ENCODE measurements at places on chromosomes 2 and 18.

DNA sequence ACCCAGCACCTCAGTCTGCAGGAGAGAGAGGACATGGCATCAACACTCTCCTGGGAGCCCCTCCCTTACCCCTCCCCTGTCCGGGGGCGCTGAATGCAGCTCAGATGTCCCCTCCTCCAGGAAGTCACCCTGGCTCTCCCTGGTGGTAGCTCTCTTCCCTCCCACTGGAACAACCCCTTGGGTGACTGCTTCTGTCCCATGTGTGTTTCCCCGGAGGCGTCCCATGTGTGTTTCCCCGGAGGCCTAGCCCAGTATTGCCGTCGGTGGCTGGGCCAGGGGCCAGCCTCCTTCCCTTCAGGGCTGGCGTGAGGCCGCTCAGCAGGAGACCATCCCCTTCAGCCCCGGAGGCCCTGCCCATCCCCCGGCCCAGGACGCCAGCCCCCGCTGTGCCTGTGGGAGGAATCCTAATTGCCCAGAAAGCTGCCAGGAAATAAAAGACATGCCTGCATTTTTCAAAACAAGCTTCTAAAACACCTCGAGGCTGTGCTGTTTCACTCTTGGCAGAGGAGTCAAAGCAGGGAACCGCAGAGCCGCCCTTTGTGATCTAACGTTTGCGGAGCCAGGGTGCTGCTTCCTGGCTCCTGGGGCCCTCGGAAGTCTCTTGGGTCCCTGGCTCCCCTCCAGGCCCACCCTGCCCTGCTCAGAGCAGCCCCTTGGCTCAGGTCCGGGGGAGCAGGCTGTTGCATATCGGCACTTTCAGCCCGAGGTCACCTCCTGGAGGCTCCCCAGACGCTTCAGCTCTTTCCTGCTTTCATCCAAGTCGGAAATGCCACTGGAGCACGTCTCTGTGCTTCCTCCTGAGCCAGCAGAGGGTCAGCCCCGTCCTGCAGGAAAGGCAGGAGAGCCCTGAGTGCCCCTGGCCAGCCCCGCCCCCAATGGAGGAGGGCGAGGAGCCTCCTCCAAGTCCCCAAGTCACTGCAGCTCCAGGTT, 11.4 kb downstream of the SNED1 start:
- H3K27me3 ChIP-seq = no peaks in the 10 kb centered on the region
- peaks cover 26% of the 10 kb centered on the region for H3K4me1 ChIP-seq
- peaks cover 80% of the 10 kb centered on the region for H3K36me3 ChIP-seq
- H3K4me3 ChIP-seq = peak overlapping the region; percentile 57
- peak; percentile 53 for DNase-seq

GRCh38 chr2:27715318-27716210, 51.9 kb downstream of the SLC4A1AP start:
- H3K27ac ChIP-seq = no peak overlapping the region
- peak; percentile 66 for DNase-seq
- peaks cover 23% of the 10 kb centered on the region for H3K4me1 ChIP-seq

- no peak overlapping the region for H3K27ac ChIP-seq
- DNase-seq = no peak
- no peaks in the 10 kb centered on the region for H3K4me1 ChIP-seq
- no peak overlapping the region for H3K4me3 ChIP-seq
- H3K36me3 ChIP-seq = no peaks in the 10 kb centered on the region
These were observed 188.0 kb upstream of the SPHKAP start for GRCh38 chr2:228369400-228370031.

GRCh38 chr2:9377461-9378097, 45.7 kb downstream of the ITGB1BP1 start:
- peaks cover 48% of the 10 kb centered on the region for H3K4me1 ChIP-seq
- no peak overlapping the region for H3K4me3 ChIP-seq
- H3K27me3 ChIP-seq = no peaks in the 10 kb centered on the region
- H3K27ac ChIP-seq = peak overlapping the region; percentile 97
- DNase-seq = peak; percentile 36
- peaks cover 24% of the 10 kb centered on the region for H3K36me3 ChIP-seq

DNA sequence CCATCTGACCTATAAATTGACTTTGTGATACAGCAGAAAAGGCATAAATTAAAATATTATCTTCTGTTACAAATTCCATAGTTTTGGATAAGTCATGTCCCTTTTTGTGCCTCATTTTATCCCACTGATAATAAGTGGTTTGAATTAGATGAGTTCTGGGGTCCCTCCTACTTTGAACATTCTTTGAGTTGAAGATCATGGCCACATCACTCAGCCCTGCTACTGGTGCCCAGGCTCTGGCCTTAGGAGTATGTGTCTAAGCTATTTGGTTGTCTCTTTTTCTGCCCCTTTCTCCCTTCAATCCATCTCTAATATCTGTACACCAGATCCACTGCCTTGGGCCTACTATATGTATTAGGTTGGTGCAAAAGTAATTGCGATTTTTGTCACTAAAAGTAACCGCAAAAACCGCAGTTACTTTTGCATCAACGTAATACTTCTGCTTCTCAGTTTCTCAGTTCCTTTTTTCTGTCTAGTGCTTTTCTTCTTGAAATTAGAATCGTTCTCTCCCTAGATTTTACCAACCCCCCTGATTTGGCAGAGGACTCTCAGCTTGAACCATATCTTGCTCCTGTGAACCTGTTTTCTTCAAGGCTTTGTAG, 362.5 kb upstream of the TNP1 start:
- H3K4me3 ChIP-seq = no peak overlapping the region
- H3K27me3 ChIP-seq = no peaks in the 10 kb centered on the region
- DNase-seq = no peak
- H3K27ac ChIP-seq = no peak overlapping the region
- H3K4me1 ChIP-seq = no peaks in the 10 kb centered on the region

DNA sequence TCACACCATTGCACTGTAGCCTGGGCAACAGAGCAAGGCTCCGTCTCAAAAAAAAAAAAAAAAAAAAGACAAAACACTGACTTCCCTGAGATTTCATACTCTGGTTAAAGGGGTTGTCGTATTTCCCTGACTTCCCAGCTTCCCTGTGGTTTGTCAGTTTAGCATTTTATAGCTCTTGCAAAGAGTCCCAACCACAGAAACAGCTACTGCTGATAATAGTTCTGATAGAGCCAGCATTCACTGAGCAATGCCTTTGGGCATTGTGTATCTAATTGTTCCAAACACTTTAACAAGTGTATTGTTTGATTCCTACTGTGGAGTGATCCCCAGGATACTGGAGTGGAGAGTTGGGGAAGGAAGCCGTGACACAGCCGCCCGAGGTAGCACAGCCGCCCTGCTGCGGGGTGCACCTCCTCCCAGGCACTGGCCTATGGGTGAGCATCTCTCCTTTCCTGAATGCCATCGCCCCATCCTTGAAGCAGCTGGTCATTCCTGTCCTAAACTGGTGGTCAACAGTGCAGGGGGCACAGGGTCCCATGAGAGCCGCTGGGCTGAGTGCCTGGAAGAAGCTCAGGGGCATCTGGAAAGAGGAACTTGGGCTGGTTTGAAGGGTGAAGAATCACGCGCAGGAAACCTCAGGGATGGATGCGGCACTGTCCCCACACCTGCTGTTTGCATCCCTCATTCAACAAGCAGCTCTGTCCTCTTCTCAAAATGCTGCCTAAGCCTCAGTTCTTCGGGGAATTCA, 81.0 kb upstream of the TMEM18 start:
- H3K27ac ChIP-seq = no peak overlapping the region
- no peak for DNase-seq
- peaks cover 5% of the 10 kb centered on the region for H3K4me1 ChIP-seq

DNA sequence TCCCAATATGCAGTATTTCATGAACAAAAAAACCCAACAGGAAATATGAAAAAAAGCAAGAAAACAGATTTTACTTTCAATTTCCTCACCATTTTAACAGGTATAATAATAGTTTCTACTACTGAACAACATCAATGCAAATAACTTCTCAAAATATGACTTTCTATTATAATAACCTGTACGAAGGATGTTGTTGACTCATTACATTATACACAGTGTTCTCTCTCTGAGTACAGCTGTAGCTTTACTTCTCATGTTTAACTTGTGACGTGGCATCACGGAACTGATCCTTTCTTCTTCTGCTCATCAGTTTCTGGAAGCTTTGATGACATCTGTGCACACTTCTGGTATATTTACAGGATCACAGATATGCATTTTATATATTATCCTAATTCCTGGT, 40.0 kb downstream of the FAM228A start:
- H3K27ac ChIP-seq = no peak overlapping the region
- no peak for DNase-seq
- peaks cover 23% of the 10 kb centered on the region for H3K36me3 ChIP-seq
- H3K4me1 ChIP-seq = peaks cover 6% of the 10 kb centered on the region
- no peaks in the 10 kb centered on the region for H3K27me3 ChIP-seq

- H3K27me3 ChIP-seq = no peaks in the 10 kb centered on the region
- no peak overlapping the region for H3K4me3 ChIP-seq
- no peak overlapping the region for H3K27ac ChIP-seq
- peaks cover under 1% of the 10 kb centered on the region for H3K4me1 ChIP-seq
These were observed 30.3 kb downstream of the SP3 start for GRCh38 chr2:173934895-173935294.

- DNase-seq = no peak
- H3K4me1 ChIP-seq = peaks cover 3% of the 10 kb centered on the region
- no peak overlapping the region for H3K27ac ChIP-seq
- H3K27me3 ChIP-seq = no peaks in the 10 kb centered on the region
- no peak overlapping the region for H3K4me3 ChIP-seq
- peaks cover 91% of the 10 kb centered on the region for H3K36me3 ChIP-seq
These were observed 85.7 kb upstream of the FRZB start for GRCh38 chr2:182951948-182952663.

DNA sequence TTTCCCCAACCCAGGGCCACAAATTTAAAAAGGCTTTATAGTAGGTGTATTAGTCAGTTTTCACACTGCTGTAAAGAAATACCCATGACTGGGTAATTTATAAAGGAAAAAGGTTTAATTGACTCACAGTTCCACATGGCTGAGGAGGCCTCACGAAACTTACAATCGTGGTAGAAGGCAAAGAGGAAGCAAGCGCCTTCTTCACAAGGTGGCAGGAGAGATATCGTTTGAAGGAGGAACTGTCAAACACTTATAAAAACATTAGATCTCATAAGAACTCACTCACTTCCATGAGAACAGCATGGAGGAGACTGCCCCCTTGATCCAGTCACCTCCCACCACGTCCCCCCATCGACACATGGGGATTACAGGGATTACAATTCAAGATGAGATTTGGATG, 70.4 kb downstream of the FECH start:
- no peak for DNase-seq
- H3K36me3 ChIP-seq = no peaks in the 10 kb centered on the region
- no peaks in the 10 kb centered on the region for H3K4me1 ChIP-seq
- no peak overlapping the region for H3K4me3 ChIP-seq
- H3K27me3 ChIP-seq = peaks cover 8% of the 10 kb centered on the region

- H3K36me3 ChIP-seq = no peaks in the 10 kb centered on the region
- no peak overlapping the region for H3K27ac ChIP-seq
- DNase-seq = no peak
- H3K4me3 ChIP-seq = no peak overlapping the region
These were observed 9.8 kb downstream of the HS6ST1 start for GRCh38 chr2:128308889-128309279.

- H3K27ac ChIP-seq = no peak overlapping the region
- no peaks in the 10 kb centered on the region for H3K36me3 ChIP-seq
- H3K27me3 ChIP-seq = peaks cover 21% of the 10 kb centered on the region
- H3K4me3 ChIP-seq = no peak overlapping the region
- H3K4me1 ChIP-seq = peaks cover 11% of the 10 kb centered on the region
- DNase-seq = no peak
These were observed 69.5 kb downstream of the RPIA start for GRCh38 chr2:88760819-88761598.

DNA sequence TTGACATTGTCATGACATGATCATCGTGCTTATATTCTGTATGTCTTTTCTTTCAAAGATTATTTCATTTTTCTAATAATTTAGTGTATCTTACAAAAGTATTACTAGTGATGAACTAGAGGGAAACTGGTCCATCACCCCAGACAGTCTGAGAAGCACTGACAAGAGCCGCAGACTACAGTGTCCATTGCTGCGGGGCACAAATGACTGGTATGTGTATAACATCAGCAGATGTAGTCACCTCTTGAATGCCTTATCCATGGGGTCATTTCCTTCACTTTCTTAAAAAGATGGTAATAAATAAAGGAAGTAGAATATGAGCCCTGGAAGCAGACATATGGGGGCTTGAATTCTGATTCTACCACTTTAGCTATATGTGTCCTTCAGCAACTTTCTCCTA, 29.6 kb downstream of the NEMP2 start:
- DNase-seq = no peak
- H3K4me1 ChIP-seq = peaks cover 2% of the 10 kb centered on the region
- peaks cover 5% of the 10 kb centered on the region for H3K36me3 ChIP-seq

DNA sequence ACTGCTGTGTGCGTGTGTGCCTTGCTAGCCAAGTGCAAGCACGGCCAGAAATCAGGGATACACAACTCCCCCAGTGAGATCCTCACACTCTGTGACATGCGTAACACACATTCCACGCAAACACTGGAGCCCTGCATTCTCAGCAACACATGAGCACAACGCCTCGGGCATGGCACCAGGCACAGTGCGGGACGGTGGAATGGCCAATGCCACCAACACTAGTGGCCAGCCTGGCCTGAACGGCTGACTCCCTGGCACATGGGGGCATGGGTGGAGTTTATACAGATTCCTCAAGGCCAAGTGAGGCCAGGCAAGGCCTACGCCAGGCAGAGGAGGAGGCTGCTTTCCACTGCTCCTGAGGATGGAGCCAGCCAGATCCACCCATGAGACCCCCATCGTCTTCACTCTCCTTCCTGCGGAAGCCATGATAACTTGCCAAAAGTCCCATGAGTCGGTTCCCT, 56.2 kb downstream of the ANKMY1 start:
- no peaks in the 10 kb centered on the region for H3K4me1 ChIP-seq
- H3K36me3 ChIP-seq = peaks cover 15% of the 10 kb centered on the region
- H3K4me3 ChIP-seq = no peak overlapping the region
- DNase-seq = no peak
- no peak overlapping the region for H3K27ac ChIP-seq
- H3K27me3 ChIP-seq = no peaks in the 10 kb centered on the region

DNA sequence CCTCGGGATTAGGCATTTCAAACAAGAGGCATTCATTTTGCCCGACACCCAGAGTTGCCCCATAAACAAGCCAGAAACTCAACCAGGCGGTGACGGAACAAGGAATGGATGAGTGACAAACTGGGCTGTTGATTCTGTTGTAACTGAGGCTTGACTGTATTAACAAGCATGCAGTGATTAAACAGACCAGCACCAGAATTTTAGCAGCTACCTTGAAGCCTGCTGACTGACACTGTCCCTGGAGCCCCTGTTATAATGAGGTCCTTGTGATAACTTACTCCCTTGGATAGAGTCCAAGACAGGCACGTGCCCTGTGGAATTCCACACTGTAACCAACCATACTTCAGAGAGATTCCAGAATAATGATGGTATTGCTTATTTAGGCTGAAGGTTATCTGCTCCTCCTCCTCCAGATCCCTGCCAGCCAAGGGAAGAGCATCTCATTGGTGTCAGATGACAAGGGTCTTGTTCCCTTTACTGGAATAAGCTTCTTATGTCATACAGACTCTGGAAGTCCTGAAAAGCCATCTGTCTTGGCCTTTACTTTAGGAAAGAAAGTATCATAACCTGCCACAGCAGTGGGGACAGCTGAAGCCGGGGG, 97.1 kb upstream of the RMDN2 start:
- H3K36me3 ChIP-seq = no peaks in the 10 kb centered on the region
- peaks cover 9% of the 10 kb centered on the region for H3K4me1 ChIP-seq
- H3K4me3 ChIP-seq = no peak overlapping the region
- DNase-seq = peak; percentile 71
- H3K27ac ChIP-seq = no peak overlapping the region
